Motor neuron (in vitro differentiated cells): ENCODE measurements at places on chromosomes 11 and 22. TPM values are rescaled to one million over a fixed set of nuclear protein-coding genes. Genes with fewer than 3 reads are reported as not detected.

DNA sequence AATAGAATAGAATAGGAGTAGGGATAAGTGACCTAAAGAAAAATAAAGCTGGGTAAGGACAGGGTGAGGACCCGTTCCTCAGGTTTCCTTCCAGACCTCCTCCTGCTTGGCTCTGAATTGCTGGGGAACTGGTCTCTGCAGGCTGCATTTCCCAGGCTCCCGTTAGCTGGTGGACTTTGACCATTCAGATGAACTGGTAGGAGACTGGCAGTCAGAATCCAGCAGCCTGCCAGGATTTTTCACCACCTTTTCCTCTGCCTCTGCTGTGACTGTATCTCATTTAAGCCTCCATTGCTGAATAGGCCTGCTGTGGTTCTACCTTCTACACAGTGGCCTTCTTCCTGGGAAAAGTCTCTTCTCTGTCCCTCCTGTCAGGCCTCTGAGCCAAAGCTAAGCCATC, 24.6 kb upstream of the SMPD1 start:
- no peak for ATAC-seq

DNA sequence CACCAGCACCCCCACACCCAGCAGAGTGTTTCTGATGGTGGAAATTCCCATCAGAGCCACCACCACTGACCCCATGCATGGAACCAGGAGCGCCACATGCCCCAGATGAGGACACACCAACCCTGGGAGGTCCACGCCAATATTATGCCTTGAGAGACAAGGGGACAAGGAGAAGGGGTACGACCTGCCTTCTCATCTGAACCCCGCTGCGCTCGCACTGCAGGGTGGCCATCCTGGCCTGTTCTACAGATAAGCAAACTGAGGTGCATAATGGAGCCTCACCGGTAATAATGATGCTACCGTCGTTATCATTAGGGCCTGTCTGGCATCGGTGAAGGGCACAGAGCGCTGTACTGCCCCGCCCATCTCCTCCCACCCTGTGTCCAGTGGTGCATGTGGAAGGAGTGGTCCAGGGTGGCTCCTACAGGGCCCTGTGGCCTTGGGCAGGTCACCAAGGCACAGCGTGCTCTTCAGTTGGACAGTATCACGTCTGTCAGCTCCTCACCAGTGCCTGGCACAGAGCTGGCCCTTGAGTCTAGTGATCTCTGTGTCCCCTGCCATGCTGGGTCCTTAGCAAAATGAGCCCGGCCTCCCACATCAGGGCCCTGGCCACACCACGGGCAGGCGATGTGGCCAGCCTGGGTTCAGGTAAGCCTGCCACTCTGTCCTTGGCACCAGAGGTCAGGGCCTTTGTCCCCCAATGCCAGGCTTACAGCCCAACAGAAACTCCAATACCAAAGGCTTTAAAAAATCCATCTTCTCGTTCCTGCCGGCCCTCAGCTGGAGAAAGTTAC, 92.2 kb downstream of the PHF21B start:
- ATAC-seq = no peak

Gene KCNK4
- 0.31 TPM in 1 of 2 replicates, not detected in the other for total RNA-seq

DNA sequence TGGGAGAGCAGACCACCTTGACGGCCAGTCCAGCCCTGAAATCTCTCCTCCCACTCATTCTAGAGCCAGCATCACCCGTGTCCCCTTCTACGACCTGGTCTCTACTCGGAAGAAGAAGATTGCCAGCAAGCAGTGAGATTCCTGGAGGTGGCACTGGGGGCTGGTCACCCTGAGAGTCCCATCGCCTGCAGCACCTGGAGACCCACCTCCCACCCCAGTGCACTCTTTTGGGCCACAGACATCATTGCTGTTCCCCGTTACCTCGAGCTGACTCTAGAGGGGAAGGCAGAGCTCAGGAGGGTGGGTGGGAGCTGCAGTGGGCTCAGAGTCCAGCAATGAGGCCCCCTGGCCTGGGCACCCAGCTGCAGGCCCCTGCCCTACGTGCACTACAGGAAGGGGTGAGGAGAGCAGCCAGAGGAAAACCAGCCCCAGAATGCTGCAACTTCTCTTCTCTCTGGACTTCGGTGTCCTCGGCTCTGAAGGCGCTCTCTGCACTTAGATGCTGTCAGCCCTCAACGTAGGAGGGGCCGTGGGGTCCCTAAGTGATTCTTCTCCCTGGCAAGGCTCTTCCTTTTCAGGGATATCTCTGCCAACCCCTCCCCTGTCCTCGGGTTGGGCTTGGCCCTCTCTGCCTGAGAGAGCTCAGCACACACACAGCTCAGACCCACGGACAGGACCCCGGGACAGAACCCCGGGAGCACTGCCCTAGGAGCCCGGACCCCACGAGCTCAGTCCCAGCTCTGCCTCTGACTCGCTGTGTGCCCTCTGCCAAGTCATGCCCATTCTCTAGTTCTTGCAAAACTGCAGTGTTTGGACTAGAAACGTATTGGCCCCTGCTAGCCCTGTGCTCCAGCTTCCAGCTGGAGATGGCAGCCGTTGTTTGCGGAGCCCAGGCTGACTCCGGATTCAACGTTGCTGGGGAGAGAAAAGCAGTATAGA, 31.3 kb downstream of the CYTH4 start:
- ATAC-seq = no peak
